ENCODE measurements at places on chromosomes 16 and 17.
A peak's percentile ranks its signal among the peaks of the same experiment; 100 is the strongest.

- no peak for DNase-seq
These were observed 1.7 kb upstream of the IGF2BP1 start for GRCh38 chr17:48995304-48995973.

DNA sequence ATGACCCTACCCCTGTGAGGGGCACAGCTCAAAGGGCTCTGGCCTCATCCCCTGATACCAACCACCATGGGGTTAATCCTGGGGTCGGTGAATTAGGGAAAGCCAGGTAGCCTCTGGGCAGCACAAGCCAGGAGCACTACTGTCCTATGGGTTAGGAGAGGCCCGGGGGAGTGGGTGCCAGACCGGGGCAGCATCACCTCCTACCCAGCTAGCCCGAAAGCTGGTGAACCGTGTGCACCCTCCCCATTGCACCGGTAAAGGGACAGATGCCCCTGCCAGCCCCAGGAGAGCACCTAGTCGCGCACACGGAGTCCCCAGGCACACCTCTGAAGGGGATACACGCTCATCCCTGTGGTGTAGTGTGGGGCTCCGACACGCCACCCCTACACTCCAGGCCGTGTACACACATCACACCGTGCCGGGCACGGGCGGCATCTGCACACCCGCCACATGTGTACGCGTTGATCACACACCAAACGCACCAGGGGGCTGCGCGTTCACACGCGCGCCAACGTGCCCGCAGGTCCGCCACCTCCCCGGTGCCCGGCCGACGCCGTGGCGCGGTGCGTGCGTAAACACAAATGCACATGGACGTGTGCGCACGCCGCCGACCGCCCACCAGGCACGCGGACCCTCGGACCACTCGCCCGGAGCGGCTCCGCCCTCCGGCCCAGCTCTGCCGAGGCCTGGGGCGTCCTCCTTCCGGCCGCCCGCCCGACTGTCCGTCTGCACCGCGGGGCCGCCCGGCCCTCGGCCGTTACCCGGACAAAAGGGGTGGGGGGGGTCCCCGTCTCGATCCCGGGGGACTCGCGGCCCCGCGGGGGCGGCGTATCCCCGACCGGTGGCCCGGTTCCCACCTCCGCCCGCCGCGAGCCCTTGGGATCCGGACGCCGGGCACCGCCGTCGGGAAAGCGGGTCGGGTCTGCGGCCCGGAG, 785 bp downstream of the UBALD1 start:
- DNase-seq: no peak

GRCh38 chr17:69907132-69907847, 167.7 kb upstream of the KCNJ16 start:
- no peak for DNase-seq

- DNase-seq: no peak
These were observed 298.4 kb downstream of the MAP2K6 start for GRCh38 chr17:69712801-69713311.

DNA sequence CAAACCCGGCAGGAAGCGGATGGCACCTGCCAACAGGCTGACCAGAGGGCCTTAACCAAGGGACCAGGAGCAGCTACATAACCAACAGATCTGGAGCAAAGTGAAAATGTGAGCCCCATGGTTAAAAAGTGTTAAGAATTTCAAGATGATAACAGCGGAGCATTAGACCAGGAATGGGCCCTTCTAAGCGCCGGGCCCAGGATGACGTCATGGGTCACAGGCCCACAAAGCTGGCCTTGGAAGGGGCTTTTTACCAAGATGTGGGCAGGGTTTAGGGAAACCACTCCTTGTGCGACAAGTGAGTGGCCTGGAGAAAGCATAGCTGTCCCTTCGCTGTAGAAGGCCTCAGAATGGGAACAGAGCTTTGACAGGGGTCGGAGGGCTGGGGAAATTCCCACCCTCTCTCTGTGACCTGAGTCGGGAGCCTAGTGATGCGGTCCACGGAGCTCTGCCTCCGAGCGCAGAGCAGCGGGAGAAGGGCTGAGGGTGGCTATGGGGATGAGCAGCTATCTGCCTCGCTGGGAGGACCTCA, 84.4 kb upstream of the RPL38 start:
- DNase-seq: no peak

GRCh38 chr17:66313995-66314659, 11.7 kb downstream of the PRKCA start:
- DNase-seq: no peak

GRCh38 chr16:75377729-75378386, 55.4 kb downstream of the CFDP1 start:
- no peak for DNase-seq

DNA sequence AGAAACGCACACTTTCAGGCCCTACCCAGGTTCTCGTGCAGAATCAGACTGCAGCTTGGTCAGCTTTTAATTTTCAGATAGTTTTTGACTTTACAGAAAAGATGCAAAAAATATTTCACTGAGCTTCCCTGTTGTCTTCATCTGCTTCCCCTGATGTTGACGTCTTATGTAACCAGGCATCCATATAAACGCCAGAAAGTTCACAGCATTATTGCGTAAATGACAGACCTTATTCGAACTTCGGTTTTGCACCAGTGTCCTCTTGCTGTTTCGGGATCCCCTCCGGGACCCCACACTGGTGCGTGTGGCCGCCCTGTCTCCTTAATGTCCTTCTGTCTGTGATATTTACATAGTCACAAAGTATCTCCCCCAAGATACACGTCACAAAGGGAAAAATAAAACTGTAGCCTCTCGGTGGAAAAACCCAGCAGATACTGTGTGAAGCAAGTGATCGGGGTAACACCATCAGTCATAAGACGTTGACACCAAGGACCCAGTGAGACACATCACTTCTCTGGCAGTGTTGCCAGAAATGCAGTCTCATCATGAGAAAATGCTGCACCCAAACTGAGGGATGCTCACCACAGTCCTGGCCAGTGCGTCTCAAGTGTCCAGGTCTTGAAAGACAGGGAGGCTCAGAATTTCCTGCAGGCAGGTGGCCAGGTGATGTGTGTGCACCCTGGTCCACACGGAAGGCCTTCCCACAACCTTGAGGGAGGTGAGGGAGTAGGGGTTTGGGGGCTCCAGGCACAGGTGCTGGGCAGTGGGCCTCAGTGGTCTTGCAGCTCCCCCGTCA, 4.3 kb downstream of the BANP start:
- no peak for DNase-seq

- no peak for DNase-seq
These were observed 39.2 kb upstream of the FAM20A start for GRCh38 chr17:68640242-68640989.

GRCh38 chr17:19720210-19720475, 3.8 kb upstream of the SLC47A2 start:
- no peak for DNase-seq

- no peak for DNase-seq
These were observed 18.8 kb downstream of the GRB7 start for GRCh38 chr17:39756380-39757079.

GRCh38 chr17:76085066-76085730, 6.2 kb downstream of the ZACN start:
- no peak for DNase-seq

- DNase-seq: no peak
These were observed 9.7 kb upstream of the CCL2 start for GRCh38 chr17:34245351-34245905.

DNA sequence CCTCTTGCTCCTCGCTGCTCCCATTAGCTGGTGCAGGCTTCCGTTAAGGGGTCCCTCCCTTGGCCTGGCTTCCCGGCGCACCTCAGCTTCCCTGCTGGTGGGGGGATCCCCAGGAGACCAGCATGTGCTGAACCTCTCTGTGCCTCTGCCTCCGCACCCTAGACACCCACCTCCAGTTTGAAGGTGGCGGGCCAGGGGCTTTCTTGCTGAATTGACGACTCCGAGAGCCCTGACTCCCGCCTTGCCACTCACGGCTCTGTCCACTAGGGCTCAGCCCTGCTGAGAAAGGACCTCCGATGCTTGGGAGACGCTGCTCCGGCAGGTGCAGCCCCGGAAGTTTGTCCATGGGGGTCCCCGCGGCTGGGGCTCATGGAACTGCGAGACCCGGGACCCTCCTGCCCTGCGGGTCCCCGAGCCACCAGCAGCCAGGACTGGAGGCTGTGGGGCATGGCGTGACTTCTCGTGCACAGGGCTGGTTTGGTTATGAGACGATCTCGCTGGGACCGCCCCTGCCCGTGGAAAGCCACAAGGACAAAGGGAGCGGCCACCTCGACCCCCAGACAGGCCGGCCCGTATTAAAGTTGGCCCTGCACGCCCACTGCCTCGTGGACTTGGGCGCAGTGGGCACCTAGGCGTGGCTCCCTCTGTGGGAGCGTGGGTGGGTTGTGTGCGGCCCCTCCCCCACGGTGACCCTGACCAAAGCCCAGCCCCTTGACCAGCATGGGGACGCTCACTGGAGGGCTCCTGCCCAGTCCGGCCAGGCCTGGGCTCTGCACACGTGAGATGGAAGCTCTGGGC, 8.1 kb downstream of the CHMP6 start:
- DNase-seq: no peak

DNA sequence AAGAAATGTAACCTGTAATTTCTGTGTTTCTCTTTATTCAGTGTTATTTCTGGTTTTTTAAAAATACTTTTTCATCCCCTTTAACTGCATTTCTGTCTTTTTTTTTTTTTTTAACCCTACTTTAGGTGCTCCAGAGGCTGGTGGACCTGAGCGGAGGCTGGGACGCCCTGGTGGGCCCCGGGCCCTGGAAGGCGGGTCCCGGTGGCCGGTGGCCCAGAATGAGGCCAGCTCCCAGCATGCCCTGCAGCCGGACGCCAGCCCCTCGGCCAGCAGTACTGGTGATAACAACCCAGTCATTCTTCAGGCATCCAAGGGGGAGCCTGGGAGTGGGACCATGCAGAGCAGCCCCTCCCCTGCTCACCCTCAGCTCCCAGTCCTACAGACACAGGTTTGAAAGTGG, 1.5 kb downstream of the SRCAP start:
- no peak for DNase-seq

DNA sequence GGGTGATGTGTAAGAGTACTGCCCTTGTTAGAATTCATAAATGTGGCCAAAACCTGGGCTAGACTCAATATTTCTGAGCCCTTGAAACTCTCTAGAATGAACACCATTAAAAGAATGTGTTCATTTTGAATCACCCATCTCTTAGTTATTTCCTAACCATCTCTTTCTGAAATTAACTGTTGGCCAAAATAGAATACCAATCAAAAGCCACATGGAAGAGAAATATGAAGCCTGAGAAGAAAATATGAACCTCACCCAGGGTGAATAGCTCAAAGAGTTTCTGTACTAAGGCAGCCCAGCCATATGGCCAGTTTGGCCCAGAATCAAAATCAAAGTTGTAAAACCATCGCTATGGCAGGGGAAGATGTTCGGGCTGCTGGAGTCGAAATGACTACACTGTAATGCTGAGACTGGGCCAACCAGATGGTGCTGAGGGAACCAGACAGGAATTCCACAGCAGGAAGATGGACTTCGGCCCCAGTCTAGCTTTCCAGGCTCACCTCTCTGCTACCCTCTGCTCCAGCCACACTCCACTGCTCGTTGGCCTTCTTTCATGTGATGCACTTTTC, 154.3 kb upstream of the ZFHX3 start:
- no peak for DNase-seq

DNA sequence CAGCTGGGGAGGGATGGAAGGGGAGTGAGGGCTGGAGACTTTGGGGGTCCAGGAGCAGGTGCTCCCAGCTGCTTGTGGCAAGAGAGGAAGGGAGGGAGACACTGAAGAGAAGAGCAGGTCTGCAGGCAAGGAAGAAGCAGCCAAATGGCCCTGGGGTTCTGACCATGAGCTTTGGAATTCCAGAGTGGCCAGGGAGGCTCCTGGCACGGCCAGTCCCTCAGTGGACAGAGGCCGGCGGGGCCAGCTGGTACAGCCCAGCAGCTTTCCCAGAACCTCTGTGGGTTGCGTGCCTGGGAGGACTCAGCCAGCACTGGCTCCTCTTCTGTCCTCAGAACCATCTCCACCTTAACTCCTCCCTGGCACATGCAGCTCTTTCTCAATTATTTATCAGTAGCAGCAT, 233.0 kb downstream of the MSI2 start:
- DNase-seq: no peak

DNA sequence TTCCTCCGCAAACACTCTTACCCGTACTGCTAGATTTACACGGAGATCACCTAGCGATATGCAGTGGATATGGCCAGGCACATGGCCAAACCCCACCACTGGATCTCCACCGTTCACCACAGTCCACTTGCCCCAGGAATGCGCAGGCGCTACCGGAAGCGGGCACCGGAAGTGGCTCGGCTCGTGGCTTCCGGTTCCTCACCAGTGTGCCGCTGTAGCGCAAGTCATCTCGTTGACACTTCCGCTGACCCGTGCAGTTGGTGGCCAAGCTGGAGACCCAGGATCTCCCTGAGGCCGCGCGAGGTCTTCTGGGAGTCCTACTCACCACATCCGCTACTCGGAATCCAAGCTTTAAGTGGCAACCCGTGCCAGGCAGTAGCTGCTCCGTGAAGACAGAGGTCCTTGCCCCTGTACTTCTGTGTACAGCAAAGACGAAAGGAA, 11.5 kb downstream of the ZNF597 start:
- DNase-seq: peak; percentile 3

GRCh38 chr17:48438516-48439061, 8.6 kb upstream of the SKAP1 start:
- no peak for DNase-seq

DNA sequence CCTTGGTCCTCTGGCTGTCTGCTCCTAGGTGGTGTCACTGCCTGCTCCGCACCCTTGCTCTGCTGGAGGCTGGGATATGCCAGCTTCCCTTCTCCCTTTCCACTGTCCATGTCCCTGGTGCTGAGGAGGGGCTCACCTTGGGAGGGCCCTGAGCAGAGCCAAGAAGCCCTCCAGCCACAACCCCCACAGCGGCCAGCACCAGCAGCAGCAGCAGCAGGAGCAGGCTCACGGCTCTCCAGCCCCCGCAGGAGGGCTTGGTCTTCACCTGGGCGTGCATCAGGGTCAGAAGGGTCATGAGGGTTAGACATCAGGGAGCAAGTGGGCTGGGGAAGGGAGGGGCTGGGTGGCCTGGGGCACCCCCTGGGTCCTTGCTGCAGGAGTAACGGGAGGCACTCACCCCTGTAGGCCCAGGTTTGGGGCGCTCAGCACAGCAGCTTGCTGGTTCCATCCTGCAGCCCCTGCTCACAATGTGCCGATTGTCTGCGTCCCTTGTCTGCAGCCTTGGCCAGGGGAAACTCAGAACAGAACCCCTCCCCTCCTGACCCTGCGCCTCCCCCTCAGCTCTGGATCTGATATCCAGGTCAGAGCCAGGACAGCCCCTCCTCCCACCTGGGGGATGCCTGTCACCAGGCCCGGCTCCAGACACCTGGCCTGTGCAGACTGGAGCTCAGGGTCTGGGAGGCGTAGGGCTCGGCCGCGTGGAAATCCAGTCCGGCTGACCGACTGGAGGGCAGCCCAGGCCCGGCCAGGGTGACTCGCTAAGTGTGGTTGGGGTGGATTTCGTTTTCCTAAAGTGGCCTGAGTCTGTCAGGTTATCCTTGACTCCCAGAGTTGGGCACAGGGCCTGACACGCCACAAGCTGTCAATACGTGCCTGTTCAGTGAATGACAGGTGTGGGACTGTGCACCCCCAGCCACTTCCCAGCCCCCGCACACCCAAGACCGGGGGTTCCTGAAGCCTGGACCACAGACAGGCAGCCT, at the start of gene BRICD5:
TSS of gene BRICD5 (minus strand) at position 478 of the 980 bp plus-strand sequence. CDS start at position 448, 30 bp downstream.
- no peak for DNase-seq

DNA sequence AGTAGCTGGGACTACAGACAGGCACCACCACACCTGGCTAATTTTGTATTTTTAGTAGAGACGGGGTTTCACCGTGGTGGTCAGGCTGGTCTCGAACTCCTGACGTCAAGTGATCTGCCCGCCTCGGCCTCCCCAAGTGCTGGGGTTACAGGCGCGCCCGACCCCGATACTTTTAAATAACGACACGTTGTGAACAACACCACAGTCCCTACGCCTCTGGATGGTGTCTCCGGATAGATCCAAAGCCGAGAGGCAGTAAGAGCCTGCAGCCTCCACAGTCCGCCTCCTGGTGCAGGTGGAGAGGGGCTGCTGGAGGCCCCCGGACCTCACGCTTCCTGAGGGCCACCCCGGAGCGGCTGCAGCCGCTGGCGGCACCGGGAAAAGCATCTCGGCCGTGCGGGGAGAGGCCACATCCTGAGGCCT, 741 bp upstream of the TLCD3A start:
- DNase-seq: no peak
